IPS-NIHi11 (cell line): ENCODE measurements at places on chromosomes 7 and 10.

- DNase-seq = no peak
These were observed 44.2 kb upstream of the KCNIP2 start for GRCh38 chr10:101887775-101888174.

DNA sequence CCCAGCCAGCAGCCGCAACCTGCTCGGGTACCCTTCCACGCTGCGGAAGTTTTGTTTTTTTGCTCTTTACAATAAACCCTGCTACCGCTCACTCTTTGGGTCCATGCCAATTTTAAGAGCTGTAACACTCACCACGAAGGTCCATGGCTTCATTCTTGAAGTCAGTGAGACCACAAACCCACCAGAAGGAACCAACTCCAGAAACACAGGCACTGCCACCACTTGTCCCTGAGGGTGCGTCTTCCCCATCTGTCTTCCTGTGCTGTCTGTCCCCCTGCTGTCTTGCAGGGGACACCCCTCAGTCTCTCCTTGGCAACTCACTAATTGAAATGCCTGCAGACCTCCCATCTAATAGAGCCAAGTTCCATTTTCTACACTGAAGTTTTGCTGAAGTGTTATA, 48.5 kb upstream of the RSU1 start:
- no peak for DNase-seq

- no peak for DNase-seq
These were observed 1.1 kb upstream of the MKLN1 start for GRCh38 chr7:131326576-131326975.

- peak; percentile 64 for DNase-seq
These were observed 36.4 kb downstream of the CNPY1 start for GRCh38 chr7:155509725-155510551.

- peak; percentile 79 for DNase-seq
These were observed at the start of gene CARD11 for GRCh38 chr7:3043544-3044371. TSS of gene CARD11 (minus strand) at chr7:3043867. CDS start at chr7:2958506, 85,361 bp downstream.

- DNase-seq = no peak
These were observed 744 bp downstream of the TRIP6 start for GRCh38 chr7:100867776-100868485.

DNA sequence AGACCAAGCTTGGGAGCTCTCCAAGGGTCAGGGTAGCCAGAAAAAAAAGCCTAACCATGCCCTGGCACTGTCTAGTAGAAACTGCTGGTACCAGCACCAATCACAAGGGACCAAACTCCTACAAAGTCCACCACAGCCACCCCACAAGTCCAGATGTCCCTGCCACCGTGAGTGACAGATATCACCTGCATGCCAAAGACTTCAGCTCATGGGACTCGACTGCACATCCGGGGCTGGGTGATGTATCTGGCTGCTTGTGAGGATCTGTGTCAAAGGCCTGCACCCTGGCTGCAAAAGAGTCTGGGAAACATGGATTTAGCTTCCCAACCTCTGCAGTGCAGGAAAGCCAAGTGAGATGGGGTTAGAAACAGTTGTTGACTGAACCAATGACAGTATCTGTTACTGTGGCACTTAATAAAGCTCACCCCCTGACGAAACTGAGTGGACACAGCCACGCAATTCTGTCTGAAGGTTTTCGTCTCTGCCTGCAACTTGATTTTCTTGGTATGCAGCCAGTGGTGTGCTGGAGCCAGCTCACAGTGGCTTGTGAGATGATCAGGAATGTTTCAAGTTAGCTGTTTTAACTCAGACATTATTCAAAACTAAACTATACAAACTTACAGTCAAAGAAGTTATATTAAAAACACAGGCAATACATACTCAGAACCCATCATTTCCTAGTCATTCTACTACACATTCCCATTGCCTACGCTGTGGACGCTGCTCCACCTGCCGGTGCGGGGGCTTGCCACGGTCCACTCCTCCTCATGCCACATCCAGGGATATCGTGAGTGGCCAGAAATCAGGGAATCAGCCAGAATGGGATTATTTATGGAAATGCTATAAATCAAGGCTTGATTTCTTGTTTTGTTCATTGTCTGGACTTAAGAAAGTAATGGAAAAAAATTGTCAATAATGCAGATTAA, 9.2 kb downstream of the ZNF488 start:
- DNase-seq = no peak

DNA sequence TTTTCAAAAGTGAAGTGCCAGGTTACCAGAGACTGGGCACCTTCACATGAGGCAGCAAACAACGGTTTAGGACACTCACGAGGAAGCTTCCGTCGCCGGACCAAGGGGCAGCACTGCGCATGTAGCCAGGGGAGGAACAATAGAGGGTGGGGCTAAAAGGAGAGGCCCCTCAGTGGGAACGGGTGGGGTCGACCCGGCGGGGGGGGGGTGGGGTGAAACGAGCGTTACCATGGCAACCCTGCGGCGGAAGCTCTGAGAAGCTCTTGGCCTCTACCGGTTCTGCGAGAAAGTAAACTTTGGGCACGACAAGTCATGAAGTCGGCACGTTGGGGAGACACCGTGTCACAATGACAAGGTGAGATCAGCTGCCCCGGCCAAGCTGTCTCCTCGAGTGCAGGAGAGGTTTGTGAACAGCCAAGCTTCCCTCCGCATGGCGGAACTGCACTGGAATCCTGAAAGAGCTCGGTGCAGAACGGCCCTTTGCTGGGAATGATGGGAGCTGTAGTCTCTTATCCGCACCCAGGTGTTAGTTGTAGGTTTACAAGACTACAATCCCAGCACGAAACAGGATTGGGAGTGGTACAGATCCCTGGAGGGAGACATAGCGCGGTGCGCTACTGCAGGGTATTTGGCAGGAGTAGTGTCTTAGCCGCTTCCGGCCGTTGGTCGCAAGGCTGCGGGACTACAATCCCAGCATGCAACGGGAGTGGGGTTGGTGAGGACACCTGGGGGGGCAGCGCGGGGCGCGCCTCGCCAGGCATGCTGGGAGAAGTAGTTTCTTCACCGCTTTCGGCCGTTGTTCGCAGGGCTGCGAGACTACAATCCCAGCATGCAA, 72.8 kb upstream of the ZNF722 start:
- no peak for DNase-seq

DNA sequence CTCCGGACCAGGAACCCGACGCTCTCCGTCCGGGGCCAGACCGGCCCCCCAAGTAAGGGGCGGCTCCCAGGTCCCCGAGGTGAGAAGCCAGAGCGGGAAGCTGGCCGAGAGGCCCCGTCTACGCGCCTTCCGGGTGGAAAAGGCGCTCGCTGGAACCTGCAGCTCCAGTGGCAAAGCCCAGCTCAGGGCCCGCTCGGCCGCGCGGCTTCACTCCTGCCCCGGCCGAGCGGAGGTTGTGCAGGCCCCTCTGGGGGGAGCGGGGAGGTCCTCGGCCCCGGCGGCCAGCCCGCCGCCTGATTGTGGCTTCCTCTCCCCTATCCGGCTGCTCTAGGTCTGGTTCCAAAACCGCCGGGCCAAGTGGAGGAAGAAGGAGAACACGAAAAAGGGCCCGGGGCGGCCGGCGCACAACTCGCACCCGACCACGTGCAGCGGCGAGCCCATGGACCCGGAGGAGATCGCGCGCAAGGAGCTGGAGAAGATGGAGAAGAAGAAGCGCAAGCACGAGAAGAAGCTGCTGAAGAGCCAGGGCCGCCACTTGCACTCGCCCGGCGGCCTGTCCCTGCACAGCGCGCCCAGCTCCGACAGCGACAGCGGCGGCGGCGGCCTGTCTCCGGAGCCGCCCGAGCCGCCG, 2.9 kb downstream of the UNCX start:
- no peak for DNase-seq

- DNase-seq = peak; percentile 59
These were observed 138.1 kb downstream of the ARHGAP22 start for GRCh38 chr10:48466611-48467240.

GRCh38 chr10:97656777-97657176, 16.3 kb downstream of the PI4K2A start:
- no peak for DNase-seq

- no peak for DNase-seq
These were observed 6.5 kb downstream of the SUPV3L1 start for GRCh38 chr10:69186524-69186923.

- no peak for DNase-seq
These were observed 285.5 kb upstream of the TAC1 start for GRCh38 chr7:97446361-97446760.

- no peak for DNase-seq
These were observed 79.1 kb upstream of the KCNMA1 start for GRCh38 chr10:77716458-77717317.

- DNase-seq = no peak
These were observed 149.4 kb upstream of the ZMIZ1 start for GRCh38 chr10:78919181-78919966.

GRCh38 chr10:28293236-28294168, 9.4 kb downstream of the MPP7 start:
- no peak for DNase-seq

DNA sequence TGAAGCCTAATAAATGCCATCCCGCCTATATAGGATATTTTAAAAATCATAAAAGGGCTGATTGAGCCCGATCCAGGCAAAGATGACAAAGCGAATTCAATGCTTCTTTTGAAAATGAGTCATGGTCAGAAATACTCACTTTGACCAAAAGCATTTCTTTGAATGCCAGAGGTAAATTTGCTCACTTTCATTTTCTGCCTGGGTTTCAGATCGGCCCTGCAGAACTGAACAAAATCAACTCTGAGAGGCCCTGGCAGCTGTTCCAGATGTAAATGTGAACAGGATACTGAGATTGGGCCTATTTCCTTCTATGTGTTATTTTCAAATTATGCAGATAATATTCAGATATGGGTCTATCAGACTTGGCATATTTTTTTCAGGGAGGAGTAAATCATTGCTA, 114.8 kb upstream of the ARID5B start:
- no peak for DNase-seq

DNA sequence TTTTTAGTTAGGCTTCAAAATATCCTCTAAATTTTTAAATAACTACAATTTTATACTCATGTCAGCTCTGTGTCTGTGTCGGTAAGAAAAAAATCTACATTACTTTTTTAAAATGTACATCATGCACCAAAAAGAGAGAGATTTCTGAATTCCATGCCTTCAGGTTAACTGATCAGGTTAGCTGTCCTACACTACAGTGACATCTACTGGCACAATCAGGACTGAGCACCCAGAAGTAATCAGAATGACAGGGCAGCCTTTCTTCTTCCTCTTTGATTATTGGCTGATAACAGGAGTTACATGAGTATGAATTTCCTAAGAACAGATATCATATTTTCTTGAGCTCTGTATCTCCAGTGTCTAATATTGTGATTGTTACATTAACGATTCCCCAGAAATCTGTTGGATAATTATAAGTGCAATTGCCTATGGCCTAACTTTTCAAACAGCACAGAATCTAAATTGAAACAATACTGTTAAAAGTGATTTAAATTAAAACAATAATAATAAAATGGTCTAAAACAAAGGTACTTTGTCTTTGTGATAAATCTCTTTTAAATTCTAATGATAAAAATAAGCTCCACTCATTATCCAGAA, 41.8 kb upstream of the HYCC1 start:
- peak; percentile 61 for DNase-seq

- DNase-seq = no peak
These were observed 119.3 kb upstream of the MDFIC start for GRCh38 chr7:114802632-114803031.

- DNase-seq = peak; percentile 18
These were observed 797.3 kb downstream of the XPNPEP1 start for GRCh38 chr10:109126016-109126415.

- peak; percentile 29 for DNase-seq
These were observed 11.7 kb downstream of the UCN3 start for GRCh38 chr10:5376450-5376849.

DNA sequence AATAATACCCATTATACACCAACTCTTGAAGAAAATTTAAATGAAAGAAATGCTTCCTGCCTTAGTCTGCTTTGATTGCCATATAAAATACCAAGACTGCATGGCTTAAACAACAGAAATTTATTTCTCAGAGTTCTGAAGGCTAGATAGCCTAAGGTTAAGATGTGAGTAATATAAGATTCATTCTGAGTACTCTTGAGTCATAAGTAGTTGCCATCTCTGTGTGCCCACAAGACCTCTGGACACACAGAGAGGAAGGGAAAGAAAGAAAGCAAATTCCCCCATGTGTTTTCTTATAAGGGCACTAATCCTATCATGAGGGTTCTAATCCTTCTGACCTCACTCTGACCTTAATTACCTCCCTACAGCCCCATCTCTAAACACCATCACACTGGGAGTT, 201.2 kb downstream of the PTN start:
- no peak for DNase-seq

DNA sequence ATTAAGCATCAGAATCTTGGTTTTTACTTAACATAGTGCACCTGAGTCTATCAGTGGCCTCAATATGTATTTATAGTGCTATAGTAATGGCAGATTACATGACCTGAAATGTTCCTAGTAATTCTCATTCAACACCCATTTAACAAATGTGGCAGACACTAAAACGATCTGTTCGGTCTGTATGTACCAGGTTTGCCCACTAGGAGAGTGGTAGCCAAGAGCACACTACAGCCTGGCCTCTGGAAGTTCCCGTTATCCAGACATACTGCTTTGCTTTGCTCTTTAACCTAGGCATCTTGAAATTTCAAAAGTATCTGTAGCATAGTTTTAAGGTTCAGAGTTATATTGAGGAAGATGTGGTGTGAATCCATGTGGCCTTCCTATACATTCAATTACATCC, 395.7 kb upstream of the NRG3 start:
- peak; percentile 9 for DNase-seq

DNA sequence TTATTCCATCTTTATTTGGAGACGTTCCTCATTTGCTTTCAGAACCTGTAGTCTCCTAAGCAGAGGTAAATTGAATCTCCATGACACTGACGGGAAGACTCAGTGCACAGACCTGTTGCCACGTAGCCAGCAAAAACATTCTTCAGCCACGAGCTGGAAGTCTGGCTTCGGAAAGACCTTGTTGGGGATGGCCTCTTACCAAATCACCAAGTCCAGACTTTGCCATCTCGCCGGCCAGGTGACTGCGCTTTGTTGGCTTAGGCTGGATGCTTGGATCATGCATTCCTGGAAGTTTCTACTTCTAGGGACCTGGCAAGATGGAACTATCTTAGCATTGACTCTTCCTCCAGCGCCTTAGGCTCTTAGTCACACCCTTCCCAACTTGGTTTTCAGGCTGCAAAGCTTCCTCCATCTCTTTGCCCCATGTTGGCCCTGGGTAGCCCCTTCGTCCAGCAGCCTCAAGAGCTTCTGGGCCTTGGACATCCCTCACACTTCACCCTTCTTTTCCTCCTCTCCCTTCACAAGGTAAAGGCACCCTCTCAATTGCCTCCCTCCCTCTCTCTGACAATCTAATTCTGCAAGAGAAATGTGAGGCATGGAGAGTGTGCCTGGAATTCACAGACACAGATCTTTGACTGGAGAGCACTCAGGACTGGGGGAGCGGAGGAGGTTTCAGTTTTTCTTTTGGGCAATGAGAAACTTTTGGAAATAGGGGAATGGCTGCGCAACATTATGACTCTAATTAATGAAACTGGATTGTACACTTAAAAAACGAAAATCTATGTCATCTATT, 451.9 kb upstream of the MKI67 start:
- no peak for DNase-seq
